T-cell (primary cell): ENCODE measurements at places on chromosomes 6 and 20. TPM values are rescaled to one million over a fixed set of nuclear protein-coding genes. Genes with fewer than 3 reads are reported as not detected.

Gene SLC12A5
- not detected for total RNA-seq

Gene TFAP2B
- not detected for total RNA-seq

DNA sequence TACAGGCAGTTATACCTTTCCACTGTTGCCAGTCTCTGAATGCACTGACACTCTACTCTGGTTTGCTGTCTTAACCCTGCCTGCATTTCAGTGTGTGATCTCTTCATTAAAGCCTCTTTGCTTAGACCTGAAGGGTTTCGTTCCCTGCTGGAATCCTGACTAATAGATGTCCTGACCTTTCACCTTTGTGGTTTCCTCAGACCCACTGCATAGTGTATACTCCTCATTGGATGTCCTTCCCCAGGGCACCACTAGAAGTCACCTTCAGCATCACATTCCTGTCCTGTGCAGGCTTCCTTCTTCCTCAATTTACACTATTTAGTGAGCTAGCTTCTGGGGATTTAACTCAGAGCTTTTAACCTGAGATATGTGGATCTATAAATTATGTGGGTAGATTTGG lies 120.6 kb downstream of the RCAN2 start:
- DNase-seq: no peak
- no peaks in the 10 kb centered on the region for H3K36me3 ChIP-seq
- H3K4me1 ChIP-seq: no peaks in the 10 kb centered on the region
- no peaks in the 10 kb centered on the region for H3K27me3 ChIP-seq

DNA sequence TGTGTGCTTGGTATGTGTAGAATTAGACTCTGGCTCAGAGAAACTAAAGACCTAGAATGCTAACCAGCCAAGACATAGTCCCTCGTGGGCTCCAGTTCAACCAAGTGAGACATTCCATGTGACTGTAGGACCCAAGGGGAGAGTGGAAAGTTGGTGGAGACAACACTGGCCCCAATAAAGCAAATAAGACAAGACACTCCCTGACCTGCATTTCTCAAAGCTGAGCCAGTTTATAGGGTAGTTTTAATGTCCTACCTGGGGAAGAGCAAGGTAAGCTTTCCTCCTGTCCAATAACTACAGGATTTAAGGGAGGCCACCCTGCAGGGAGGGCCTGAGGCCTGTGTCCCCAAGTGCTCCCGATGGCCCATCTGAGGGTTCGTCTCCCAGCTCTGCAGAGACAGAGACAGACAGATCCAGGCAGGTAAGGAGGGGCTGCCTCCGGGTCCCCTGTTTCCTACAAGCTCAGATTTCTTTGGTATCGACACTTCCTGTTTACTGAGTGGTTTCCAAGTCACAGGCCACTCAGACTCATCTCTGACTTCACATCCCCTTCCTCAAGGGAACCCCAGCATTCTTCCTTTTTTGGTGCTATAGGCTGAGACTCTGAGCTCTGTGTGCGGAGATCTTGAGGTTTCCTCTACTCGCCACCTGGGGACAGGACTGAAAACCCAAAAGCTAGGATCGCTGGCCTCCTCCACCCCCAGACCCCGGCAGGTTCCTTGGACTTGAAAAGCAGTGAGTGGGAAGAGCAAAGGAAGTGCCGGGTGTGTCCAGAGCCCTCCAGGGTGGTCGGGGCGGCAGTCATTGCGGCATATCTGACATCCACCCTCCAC lies 92.4 kb downstream of the PRND start:
- peak overlapping the region; percentile 99 for H3K27ac ChIP-seq
- peak overlapping the region; percentile 62 for H3K4me3 ChIP-seq
- H3K4me1 ChIP-seq: peaks cover 72% of the 10 kb centered on the region
- no peaks in the 10 kb centered on the region for H3K27me3 ChIP-seq

GRCh38 chr20:5715071-5715841 lies 34.9 kb upstream of the SHLD1 start:
- peak overlapping the region; percentile 86 for H3K27ac ChIP-seq
- no peaks in the 10 kb centered on the region for H3K36me3 ChIP-seq
- H3K27me3 ChIP-seq: no peaks in the 10 kb centered on the region
- peaks cover 26% of the 10 kb centered on the region for H3K4me1 ChIP-seq
- DNase-seq: no peak
- no peak overlapping the region for H3K4me3 ChIP-seq

DNA sequence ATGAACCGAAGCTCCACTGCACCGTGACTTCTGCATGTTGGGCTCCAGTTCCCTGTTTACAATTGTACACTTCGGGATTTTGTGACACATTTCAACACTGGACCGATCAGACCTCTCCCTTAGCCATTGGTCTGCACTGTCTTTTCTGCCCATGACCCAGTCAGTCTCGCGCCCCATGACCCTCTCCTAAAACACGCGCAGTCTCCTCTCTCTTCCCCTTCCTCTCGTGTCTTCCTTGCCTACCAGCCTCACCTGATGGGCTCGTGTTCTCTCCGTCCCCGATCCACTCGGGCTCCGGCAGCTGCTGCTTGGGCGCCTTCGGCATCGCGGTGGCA lies 535 bp upstream of the ABCF1 start:
- H3K36me3 ChIP-seq: no peaks in the 10 kb centered on the region
- no peak for DNase-seq
- peaks cover 27% of the 10 kb centered on the region for H3K4me1 ChIP-seq
- H3K27ac ChIP-seq: peak overlapping the region; percentile 80

DNA sequence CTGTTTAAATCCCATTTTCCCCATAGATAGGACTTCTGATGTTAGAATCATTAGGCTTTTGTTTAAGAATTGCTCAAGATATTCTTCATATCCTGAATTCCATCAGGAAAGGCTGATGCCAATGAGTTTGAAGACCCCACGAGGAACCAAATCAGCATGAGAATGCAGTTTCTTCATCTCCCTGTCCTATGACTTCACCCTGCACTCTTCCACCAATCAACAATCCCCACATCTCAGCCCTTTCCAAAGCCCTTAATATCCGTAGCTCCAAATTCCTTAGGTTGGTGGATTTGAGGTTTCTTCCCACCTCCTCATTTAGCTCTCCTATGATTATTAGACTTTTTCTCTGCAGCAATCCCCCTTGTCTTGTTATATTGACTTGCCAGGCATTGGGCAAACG lies 88.3 kb upstream of the PRND start:
- H3K27me3 ChIP-seq: peaks cover 8% of the 10 kb centered on the region
- no peak for DNase-seq

GRCh38 chr20:47800623-47801022 lies 15.3 kb upstream of the SULF2 start:
- no peaks in the 10 kb centered on the region for H3K36me3 ChIP-seq
- H3K4me1 ChIP-seq: no peaks in the 10 kb centered on the region
- H3K4me3 ChIP-seq: no peak overlapping the region
- no peaks in the 10 kb centered on the region for H3K27me3 ChIP-seq
- H3K27ac ChIP-seq: no peak overlapping the region

GRCh38 chr6:160337991-160338390 lies 10.2 kb upstream of the SLC22A3 start:
- H3K27ac ChIP-seq: no peak overlapping the region
- no peaks in the 10 kb centered on the region for H3K36me3 ChIP-seq
- no peak overlapping the region for H3K4me3 ChIP-seq
- no peaks in the 10 kb centered on the region for H3K4me1 ChIP-seq
- no peak for DNase-seq
- H3K27me3 ChIP-seq: peaks cover 11% of the 10 kb centered on the region

DNA sequence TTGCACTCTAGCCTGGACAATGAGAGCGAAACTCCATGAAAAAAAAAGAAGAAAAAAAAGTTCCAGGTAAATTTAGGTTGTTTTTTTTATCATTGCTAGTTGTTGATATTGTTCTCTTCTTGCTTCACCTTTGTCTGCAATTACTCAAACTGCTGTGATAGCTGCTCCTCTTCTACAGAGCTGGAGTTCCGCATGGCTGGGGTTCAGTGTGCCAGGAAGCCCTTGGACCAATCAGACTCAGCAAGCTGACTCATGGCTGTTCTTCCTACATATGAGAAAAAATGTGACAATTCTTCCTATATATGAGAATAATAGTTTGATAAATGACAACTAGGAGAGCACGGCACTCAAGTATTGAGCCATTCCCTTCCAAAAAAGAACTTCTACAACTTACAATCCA lies 28.4 kb downstream of the DPPA5 start:
- H3K4me3 ChIP-seq: no peak overlapping the region
- H3K27ac ChIP-seq: no peak overlapping the region
- H3K4me1 ChIP-seq: no peaks in the 10 kb centered on the region

GRCh38 chr6:94361304-94362060 lies 942.1 kb upstream of the EPHA7 start:
- DNase-seq: no peak
- no peak overlapping the region for H3K4me3 ChIP-seq
- no peaks in the 10 kb centered on the region for H3K36me3 ChIP-seq
- no peaks in the 10 kb centered on the region for H3K27me3 ChIP-seq
- no peaks in the 10 kb centered on the region for H3K4me1 ChIP-seq
- no peak overlapping the region for H3K27ac ChIP-seq

GRCh38 chr6:12182676-12183075 lies 107.5 kb upstream of the EDN1 start:
- H3K27ac ChIP-seq: no peak overlapping the region
- no peaks in the 10 kb centered on the region for H3K36me3 ChIP-seq

DNA sequence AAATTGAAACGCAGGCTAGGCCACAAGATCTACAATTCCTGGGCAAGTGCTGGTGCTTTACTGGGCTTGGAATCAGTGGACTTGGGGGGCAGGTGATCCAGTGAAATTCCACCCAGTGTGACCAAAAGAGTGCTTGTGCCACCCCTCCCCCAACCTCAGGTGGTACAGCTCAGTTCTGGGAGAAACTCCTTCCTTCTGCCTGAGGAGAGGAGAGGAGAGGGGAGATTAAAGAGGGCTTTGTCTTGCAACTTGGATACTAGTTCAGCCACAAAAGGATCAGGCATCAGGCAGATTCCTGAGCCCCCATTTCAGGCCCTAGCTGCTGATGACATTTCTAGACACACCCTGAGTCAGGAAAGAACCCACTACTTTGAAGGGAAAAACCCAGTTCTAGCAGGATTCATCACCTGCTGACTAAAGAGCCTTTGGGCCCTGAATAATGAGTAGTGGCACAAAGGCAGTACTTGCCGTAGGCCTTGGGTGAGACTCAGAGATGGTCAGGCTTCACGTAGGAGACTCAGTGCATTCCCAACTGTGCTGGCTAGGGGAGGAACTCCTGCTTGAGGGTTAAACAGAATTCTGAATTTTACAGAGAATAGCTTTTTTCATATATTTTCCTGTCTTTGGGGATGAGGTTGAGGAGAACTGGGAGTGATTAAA lies 446.7 kb downstream of the BMP2 start:
- no peaks in the 10 kb centered on the region for H3K27me3 ChIP-seq
- no peak overlapping the region for H3K4me3 ChIP-seq
- no peaks in the 10 kb centered on the region for H3K4me1 ChIP-seq
- no peak overlapping the region for H3K27ac ChIP-seq
- DNase-seq: no peak
- no peaks in the 10 kb centered on the region for H3K36me3 ChIP-seq

DNA sequence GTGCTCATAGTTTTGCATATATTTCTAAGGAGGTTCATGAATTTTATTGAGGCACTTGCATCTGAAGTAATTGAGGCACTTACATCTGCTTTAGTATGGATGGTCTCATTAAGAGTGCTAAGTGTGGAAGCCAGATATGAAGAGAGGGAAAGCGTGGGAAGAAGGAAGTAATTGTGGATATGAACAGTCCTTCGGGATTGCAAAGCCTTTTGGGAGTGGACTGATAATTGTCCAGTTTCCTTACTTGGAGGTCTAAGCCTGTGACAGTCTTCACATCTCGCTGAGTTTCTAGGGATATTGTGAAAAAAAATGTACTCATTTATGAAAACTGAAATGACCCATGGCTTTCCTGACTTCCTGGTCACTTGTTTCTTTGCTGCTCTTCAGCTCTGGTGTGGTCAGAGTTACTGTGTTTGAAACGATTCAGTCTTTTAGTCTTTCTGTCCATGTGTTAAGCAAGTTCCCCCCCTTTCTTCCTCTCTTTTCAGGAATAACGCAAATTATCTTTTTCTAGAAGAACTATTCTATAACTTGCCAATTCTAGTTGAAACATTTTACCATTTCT lies 137.3 kb downstream of the ZFAND3 start:
- no peak overlapping the region for H3K27ac ChIP-seq
- peaks cover 8% of the 10 kb centered on the region for H3K4me1 ChIP-seq
- no peaks in the 10 kb centered on the region for H3K27me3 ChIP-seq
- DNase-seq: no peak
- no peaks in the 10 kb centered on the region for H3K36me3 ChIP-seq
- no peak overlapping the region for H3K4me3 ChIP-seq

DNA sequence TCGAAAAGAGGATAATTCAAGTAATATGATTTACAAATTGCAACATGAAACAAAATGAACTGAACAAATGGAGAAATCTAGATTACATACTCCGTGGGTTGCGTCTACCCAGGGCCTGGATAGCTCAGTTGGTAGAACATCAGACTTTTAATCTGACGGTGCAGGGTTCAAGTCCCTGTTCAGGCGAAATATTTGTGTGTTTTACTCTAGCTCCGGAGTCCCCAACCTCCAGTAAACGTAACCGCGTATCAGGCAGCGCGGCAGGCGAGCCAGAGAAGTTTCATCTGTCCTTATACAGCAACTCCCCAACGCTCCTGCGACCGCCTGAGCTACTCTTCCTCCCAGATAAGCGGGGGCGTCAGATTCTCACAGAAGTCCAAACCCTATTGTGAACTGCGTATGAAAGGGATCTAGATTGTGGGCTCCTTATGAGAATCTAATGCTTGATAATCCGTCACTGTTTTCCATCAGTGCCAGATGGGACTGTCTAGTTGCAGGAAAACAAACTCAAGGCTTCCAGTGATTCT lies 176.1 kb downstream of the TRIM27 start:
- peaks cover 21% of the 10 kb centered on the region for H3K27me3 ChIP-seq
- no peaks in the 10 kb centered on the region for H3K4me1 ChIP-seq
- no peaks in the 10 kb centered on the region for H3K36me3 ChIP-seq
- H3K4me3 ChIP-seq: no peak overlapping the region
- no peak for DNase-seq

GRCh38 chr6:73858376-73858775 lies 162.4 kb downstream of the CD109 start:
- no peaks in the 10 kb centered on the region for H3K27me3 ChIP-seq
- no peak overlapping the region for H3K27ac ChIP-seq
- no peak overlapping the region for H3K4me3 ChIP-seq
- H3K36me3 ChIP-seq: no peaks in the 10 kb centered on the region
- DNase-seq: no peak

DNA sequence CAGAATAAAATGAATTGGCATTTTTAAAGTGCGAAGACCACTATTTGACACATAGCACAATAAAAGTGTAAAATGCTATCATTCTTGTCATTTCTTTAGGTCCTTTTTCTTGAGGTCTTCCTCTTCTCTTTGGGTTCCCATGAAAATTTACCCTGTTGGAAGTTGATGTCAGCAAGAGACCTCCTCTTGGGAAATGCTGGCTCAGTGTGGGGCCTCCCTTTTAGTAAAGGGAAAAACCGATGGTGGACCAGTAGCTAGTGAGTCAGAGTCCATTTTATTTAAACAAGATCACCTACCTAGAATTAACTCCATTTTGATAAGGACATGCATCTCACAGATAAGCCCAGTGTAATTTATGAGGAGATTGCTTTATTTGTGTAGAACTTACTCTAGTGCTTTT lies 37.7 kb upstream of the HLA-C start:
- H3K27ac ChIP-seq: no peak overlapping the region
- no peak overlapping the region for H3K4me3 ChIP-seq
- H3K27me3 ChIP-seq: peaks cover 13% of the 10 kb centered on the region

GRCh38 chr20:39468703-39469102 lies 506.6 kb downstream of the DHX35 start:
- H3K36me3 ChIP-seq: no peaks in the 10 kb centered on the region
- no peak overlapping the region for H3K4me3 ChIP-seq

GRCh38 chr6:37362101-37362828 lies 8.5 kb downstream of the RNF8 start:
- no peaks in the 10 kb centered on the region for H3K27me3 ChIP-seq
- H3K4me1 ChIP-seq: no peaks in the 10 kb centered on the region
- no peaks in the 10 kb centered on the region for H3K36me3 ChIP-seq
- H3K27ac ChIP-seq: no peak overlapping the region
- no peak for DNase-seq
